ENCODE measurements at places on chromosomes 12 and 14. TPM values are rescaled to one million over a fixed set of nuclear protein-coding genes. Genes with fewer than 3 reads are reported as not detected.

DNA sequence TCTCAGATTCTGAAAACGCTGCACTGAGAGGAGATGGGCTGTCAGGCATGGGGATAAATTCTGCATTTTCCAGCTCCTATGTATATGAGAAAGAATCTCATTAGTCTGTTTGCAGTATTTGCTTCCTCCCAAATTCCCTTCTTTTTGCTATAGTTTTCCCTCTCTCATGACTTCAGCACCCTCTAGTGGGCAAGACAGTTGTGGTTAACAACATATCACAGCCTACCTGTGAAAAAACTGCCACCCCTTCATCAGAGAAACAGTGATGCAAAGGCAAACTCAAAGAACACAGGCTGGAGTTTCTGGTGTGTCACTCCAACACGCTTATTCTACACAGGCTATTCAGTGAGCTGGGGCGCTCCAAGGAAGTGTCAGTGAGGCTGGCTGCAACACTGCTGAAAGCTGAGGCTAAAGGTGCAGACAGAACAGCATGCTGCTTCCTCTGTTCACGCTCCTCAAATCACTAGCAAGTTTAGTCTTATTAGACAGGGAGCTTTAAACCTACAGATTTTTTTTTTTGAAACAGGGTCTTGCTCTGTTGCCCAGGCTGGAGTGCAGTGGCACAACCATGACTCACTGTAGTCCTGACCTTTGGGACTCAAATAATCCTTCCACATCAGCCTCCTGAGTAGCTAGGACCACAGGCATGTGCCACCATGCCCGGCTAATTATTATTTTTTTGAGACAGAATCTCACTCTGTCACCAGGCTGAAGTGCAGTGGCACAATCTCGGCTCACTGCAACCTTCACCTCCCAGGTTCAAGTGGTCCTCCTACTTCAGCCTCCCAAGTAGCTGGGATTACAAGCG, 19.3 kb downstream of the ZC2HC1C start:
- DNase-seq = no peak

- DNase-seq = no peak
Measured at GRCh38 chr14:29453045-29453444, 474.6 kb downstream of the PRKD1 start.

- no peak for DNase-seq
Measured at GRCh38 chr14:92173668-92174067, 51.9 kb downstream of the CPSF2 start.

GRCh38 chr14:75167325-75167724, 9.1 kb downstream of the TMED10 start:
- DNase-seq = no peak

The DLGAP5 gene
- total RNA-seq = 0.69 TPM

- DNase-seq = no peak
Measured at GRCh38 chr14:24880689-24881088, 169.3 kb downstream of the STXBP6 start.

DNA sequence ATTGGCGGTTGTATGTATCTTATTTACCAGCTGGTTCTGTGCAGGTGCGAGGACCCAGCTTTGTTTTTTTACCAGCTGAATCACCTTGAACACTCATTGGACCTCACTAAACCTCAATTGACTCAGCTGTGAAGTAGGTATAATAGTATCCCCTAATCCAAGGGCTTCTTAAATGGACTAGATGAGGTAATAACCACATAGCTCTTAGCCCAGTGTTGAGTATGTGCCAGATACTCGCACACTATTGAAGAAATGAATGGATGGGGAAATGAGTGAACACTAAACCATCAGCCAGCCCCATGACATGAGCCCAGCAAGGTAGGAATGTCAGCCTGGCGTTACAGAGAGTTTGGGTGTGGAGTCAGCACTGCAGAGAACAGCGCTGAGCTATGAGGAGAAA, 79.7 kb downstream of the RIMBP2 start:
- no peak for DNase-seq

GRCh38 chr12:65318186-65318685, 39.8 kb downstream of the MSRB3 start:
- no peak for DNase-seq

DNA sequence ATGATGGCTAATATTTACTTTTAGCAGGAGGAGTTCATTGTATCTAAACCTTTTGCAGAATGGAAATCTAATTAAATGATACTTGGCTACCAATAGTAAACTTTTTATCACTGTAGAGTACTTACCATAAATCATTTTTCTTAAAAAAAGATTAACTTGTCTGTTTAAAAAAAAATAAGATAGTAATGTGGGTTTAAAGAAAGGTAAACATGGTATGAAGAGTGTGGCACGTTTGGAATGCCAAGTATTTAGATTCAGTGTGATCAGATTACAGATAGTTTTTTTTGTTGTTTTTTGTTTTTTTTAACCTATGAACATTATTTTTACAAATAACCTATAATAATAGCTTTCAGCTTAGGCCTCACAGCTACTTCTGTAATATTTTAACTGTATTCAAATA, 25.8 kb downstream of the KTN1 start:
- no peak for DNase-seq

- DNase-seq = peak; percentile 66
Measured at GRCh38 chr14:103058164-103059055, 1.1 kb upstream of the CDC42BPB start.

The RNASE8 gene
- not detected for total RNA-seq

GRCh38 chr12:29200586-29200985, 51.5 kb downstream of the FAR2 start:
- no peak for DNase-seq

DNA sequence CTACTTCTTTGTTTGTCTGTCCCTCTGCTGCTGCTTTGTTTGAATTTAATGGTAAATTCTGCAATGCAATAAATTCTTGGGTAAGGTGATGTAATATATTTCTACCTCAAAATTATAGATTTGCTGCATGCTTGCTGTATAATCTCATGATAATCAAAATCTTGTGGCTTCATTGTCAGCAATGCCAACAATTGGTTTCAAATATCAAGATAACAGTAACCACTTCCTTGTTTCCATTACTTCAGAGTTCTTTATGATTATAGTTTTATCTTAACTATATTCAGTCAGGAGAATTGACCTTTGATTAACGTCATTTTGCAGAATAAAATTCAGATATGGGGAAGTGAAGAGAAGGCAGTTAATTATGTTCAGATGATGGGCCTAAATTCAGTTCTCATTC, 30.2 kb upstream of the RNU6-8 start:
- no peak for DNase-seq

GRCh38 chr12:66799551-66799950, 120.7 kb upstream of the GRIP1 start:
- no peak for DNase-seq

All from posterior vena cava (tissue), 2 donors.